G401 (cell line): ENCODE measurements at places on chromosomes 6 and 20. TPM values are rescaled to one million over a fixed set of nuclear protein-coding genes. Genes with fewer than 3 reads are reported as not detected.

TEAD3 gene
- total RNA-seq = 15.6 and 19.4 TPM in 2 replicates

MUCL3 gene
- not detected in 2 replicates for total RNA-seq

F13A1 gene
- not detected in 2 replicates for total RNA-seq

GRCh38 chr6:127690092-127690491 lies 113.1 kb downstream of the C6orf58 start:
- DNase-seq = peak; percentile 25

- DNase-seq = no peak
Observed at GRCh38 chr6:184161-184700, 108.1 kb upstream of the DUSP22 start.

- no peak for DNase-seq
Observed at GRCh38 chr6:35596448-35597442, 84.0 kb upstream of the TULP1 start.
